ENCODE measurements at places on chromosomes 11 and 22.

- DNase-seq, result no peak
These were observed 62.7 kb downstream of the MCM5 start for GRCh38 chr22:35462498-35463230.

DNA sequence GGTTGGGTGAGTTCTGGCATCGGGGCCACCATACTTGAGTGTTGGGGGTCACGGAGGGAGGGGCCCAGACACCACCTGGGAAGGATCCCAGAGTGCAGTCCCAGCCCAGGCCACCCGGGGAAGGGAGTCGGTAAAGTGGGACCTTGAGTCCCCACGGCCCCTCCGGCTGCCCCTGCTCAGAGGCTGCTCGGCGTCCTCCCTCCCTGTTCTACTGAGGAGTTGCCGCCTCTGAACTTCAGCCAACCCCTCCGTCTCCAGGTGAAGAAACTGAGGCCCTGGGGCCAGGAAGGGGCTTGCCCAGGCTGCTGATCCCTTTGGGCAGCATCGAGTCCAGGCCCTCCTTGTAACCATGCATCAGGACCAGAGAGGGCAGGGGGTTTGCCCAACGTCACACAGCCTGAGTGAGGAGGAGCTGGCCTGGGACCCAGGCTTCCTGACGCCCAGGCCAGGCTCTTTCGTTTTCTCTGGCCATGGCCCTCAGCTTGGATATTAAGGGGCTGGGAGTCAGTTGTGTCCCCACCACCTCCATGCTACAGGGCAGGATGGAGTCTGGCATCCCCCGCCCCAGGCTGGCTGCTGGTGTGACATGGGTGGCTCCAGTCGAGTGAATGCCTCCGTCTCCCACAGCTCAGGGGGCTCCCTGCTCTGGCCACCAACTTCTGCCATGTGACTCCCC, 1.3 kb downstream of the PARVG start:
- no peak for DNase-seq

DNA sequence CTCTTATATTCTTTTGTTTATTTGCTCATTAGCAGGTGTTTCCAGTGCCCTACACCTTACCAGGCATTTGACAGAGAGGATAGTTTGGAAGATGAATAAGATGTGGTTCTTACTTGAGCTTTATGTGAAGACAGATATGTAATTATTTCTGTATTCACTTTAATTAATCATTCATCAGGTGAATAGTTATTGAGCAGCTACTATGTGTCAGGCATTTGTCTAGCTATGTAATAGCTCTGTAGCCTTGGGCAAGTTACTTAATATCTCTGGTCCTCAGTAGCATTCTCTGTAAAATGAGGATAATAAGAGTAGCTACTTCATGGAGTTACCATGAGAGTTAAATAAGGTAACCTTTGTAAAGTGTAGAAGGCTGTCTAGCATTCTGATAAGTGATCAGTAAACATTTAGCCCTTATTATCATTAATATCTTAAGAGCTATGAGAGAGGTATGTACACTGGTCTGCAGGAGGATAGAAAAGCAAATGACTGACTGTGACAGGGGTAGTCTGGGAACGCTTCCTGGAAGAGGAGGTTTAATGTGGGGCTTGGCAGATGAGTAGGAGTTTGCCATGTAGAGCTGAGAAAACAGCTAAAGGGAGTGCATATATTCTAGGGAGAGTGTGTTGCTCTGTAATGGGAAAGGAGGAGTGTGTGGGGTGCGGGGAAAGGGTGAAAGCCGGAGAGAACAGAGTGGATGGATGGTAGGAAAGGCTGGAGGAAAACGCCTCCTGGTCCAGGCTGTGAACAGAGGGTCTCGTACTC, 56.1 kb downstream of the MICAL2 start:
- DNase-seq, result no peak

DNA sequence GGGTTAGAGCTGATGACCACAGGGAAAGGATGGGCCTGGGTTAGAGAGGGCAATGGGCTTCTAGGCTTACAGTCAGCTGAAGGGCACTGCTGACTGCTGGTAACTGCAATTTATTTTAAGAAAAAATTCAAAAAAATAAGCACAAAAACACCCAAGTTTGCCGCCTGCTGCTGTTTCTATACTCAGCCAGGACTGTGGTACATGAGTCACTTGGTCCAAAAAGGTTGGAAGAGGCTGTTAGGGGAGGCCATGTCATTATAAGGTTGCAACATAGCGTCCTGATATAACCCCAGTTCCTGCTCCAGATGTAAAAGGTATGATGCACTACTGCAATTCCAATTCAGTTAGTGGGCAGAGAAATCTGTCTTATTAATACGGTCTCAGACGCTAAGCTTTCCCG, 98.9 kb downstream of the ETS1 start:
- DNase-seq, result no peak

- DNase-seq, result no peak
These were observed 27.8 kb downstream of the ANO1 start for GRCh38 chr11:70105755-70106571.

DNA sequence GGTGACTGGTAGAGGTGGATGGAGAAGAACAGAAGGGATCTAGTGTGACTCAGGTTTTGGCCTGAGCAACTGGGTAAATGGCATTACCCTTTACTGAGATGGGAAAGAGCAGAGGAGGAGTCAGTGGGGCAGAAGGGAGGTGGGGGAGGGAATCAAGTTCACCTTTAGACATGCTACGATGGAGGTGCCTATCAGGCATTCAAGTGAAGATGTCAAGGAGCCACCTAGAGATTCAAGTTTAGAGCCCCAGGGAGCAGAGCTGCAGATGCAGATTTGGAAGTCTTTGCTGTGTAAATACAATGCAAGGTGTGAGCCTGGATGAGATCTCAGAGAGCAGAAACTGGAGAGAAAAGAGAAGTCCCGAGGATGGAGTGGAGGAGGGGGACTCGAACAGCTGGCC, 979 bp upstream of the MOGAT2 start:
- DNase-seq, result no peak

DNA sequence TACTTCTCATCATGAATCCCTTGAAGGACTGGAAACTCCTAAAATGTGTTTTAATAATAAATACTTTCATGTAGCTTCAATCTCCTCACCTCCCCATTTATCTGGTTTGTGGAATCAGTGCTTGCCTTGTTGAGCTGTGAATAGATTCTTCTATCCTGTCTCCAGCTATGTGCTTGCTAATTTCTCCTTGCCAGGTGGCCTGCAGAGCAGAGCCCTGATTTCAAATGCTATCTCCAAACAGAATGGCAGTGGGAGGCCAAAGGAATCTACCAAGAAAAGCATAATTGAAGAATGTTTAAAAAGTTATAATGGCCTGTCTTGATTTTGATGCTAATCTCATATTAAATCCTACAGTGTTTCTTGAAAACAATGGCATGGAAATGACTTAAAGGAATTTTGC, 309.3 kb upstream of the CHORDC1 start:
- DNase-seq, result no peak

- DNase-seq, result no peak
These were observed 61.3 kb downstream of the DENND5A start for GRCh38 chr11:9203691-9204311.

- DNase-seq, result no peak
These were observed 125.3 kb downstream of the APOL5 start for GRCh38 chr22:35842954-35843353.

GRCh38 chr11:6614446-6614845, 2.4 kb upstream of the TAF10 start:
- no peak for DNase-seq

GRCh38 chr22:17980638-17981051, 43.7 kb downstream of the MICAL3 start:
- DNase-seq, result no peak
